ENCODE measurements at places on chromosomes 11 and 22.
A peak's percentile ranks its signal among the peaks of the same experiment; 100 is the strongest.

DNA sequence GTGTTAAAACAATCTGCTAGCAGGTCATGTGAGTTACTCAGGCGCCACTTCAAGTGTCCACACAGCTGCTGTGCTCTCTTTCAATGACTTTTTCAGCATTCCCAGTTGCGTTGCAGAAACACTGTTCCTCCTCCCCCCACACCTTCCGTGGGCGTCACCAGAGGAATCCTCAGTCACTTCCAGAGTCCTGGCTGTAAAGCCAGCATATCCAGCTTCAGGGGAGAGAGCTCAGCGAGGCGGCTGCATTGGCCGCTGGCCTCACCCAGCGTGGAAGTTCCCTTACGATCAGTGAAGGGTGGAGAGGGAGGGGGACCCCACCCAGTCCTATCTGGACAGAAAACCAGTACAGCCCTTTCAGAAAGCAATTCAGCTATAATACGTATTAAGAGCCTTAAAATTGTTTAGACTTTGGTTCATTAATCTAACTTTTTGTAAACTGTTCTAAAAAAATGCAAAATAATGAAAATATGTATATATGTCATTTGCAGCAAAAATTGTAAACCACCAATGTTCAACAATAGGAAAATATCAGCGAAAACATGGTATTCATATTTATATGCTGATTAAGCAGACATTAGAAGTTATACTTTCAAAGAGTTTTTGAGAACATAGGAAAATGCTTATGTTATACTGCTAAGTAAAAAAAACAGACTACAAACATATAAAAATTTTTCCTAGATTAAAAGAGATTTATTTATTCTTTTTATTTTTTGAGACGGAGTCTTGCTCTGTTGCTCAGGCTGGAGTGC lies 2.8 kb upstream of the ANO9 start:
- DNase-seq: no peak

- DNase-seq: no peak
Measured at GRCh38 chr11:25769287-25769686, 562.6 kb upstream of the ANO3 start.

DNA sequence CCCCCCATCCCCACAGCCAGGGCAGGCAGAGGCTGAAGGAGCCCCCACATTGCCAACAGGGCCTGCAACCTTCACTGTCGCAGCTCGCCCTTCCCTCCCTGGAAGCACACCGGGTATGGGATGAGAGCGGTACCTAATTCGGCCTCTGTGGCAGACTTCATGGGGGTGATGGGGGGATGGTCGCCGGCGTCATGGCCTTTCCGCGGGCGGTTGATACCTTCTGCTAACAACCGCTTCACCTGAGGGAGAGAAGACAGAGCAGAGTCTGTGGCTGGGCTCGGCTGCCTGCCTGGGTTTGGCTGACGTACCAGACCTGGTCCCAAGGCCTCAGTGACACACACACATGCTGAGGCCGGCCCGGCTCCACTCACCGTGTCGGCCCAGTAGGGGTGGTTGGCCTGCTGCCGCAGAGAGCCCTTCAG lies 11.2 kb upstream of the PPM1F start:
- no peak for DNase-seq

DNA sequence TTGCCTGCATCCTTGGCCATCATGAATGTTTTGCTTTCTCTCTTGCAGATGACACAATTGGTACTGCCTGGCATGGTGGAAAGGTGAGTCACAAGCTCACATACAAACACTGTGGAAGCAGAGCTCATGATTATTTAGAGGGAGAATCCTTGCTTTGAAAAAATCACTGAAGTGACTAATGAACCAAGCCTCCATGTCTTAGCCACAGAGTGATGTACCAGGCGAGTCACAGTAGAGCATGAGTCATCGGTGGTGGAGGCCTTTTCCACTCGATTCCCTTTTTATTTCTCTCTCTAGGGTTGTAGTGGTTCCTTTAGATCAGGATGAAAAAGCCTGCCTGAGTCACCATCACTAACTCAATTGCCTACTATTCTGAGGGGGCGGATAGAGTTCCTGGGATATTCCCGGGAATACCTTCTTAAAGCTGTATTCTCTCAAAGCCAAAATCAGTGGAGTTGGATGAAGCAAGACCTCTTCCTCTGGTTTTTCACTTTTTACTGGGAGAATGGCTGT lies 49.6 kb upstream of the ALKBH3 start:
- peak; percentile 93 for DNase-seq

DNA sequence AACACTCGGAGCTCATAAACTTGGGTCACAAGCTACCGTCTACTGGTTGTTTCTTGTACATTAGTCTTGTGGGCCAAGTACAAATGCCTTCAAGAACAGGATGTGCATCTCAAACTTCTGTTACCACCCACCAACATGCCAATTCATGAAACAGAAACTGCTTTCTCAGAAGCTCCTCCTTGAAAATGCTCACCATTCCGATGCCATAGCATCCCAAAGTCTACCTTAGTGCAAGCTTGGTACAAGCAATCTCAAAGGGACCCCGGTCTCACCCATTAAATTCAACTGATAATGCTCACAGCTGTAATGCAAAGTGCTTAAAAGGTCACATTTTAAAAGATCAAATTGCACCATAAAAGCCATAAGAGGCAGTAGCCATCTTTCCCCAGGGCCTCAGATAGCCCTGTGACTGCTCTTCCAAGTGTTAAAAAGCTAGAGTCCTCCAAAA lies 31.8 kb upstream of the CCDC34 start:
- DNase-seq: no peak

DNA sequence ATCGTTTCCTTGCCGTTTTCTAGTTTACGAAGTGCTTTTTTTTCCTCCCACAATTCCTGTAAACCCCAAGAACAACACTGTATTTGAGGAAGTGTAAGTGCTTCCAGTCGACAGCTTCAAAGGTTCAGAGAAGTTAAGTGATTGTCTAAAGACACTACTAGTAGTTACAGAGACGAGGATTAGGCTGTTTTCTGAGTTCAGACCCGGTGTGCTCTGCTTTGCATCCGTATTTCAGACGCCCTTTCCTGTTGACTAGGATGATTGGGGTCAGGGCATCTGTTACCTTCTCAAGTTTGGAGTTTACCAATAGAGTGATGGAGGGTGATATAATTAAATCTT lies 430 bp downstream of the CLP1 start:
- no peak for DNase-seq

DNA sequence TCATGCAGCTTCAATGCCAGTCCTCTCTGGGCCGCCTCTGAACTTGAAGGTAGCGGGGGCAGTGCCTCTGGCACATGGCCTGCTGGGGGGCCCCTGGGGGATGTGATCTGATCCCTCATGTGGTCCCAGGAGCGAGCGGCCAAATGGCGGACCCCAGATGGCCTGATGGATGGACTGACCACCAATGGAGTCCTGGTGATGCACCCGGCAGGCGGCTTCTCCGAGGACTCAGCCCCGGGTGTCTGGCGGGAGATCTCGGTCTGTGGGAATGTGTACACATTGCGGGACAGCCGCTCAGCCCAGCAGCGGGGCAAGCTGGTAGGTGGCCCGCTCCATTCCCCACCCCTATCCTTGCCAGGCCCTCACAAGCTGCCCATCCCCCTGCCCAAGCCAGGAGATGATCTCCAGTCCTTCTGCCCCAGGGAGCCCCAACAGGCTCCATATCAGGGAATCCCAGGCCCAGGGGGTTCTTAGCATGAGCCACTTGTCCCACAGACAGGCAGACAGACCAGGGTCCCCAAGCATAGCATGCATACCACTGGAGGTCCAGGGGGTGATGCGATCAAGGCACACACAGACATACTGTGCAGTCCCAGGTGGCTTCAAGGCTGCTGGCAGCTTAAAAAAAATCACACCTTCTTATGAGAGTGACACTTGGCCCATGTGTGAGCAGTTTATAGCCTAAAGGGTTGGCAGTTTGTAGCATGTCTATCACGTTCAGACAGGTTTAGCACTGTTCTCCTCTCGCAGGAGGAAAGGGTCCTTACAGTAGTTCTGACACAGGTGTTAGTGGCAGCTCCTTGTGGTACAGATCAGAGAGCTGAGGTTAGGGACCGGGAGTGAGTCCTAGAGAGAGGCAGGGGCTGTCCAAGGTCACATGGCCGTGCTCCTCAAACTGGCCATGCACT lies 6.4 kb upstream of the DPP3 start:
- no peak for DNase-seq

DNA sequence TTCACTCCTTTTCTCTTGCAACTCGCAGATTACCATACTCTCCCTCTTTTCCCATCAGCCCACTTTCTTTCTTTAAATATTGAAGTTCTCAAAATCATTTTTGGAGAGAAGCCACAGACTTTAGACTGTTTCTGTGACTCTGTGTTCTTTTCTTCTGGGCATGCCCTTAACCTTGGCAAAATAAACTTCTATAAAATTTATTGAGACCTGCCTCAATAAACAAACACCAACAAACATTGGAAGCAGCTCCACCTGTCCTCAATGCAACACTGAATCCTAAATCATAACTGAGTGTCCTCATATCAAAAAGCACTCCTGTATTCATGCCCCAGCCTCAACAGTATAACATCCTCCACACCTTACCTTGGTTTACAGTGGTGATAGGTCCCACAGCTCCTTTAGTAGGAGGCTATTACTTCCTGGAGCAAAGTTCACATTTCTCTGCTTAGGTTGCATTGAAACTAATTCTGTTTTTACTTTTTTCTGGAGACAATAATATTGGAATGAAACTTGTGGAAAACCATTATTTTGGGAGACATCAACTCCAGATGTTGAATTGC lies 320.0 kb upstream of the LRRC4C start:
- DNase-seq: no peak

GRCh38 chr11:134535029-134536025 lies 123.3 kb upstream of the B3GAT1 start:
- no peak for DNase-seq

DNA sequence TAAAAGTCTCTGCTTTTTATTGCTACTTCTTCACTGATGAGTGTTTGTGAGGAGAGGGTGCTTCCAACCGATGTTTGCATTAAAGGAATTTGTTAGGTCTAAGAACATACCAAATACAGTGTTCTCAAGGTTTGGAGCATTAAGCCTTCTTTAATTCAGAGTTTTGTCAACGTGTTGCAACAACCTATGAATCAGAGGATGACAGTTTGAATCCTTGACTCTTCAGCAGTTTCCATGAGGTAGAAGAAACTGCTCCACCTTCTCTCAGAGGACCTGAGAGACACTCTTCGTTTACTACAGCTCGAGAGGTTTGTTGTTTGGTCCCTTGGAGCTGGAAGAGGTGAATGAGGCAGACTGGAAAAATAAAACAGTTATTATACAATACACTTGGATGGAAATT lies 55.7 kb downstream of the NCAM1 start:
- no peak for DNase-seq

DNA sequence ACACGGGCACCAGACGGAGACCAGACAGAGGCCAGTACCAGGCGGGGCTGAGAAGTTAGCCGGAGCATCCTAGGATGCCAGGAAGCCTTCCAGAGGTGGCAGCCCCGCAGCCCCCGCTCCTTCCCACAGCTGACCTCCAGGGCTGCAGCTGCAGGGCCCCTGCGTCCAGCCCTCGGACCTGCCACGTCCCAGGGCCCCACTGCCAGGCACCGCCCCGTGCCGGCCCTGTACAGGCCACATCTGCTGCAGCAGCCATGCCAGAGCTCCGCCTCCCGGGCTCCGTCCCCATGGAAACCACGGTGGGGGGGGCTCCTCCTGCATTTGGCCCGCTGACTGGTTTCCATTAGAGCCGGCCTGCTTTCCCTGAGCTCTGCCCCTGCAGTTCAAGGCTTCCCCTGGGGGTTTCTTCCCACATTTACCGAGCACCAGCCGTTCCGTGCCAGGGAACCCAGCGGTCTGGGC lies 62.5 kb upstream of the PPARA start:
- peak; percentile 47 for DNase-seq

- no peak for DNase-seq
Measured at GRCh38 chr11:30560206-30561106, 25.7 kb downstream of the MPPED2 start.

GRCh38 chr11:59145534-59145933 lies 2.9 kb downstream of the FAM111A start:
- peak; percentile 10 for DNase-seq

DNA sequence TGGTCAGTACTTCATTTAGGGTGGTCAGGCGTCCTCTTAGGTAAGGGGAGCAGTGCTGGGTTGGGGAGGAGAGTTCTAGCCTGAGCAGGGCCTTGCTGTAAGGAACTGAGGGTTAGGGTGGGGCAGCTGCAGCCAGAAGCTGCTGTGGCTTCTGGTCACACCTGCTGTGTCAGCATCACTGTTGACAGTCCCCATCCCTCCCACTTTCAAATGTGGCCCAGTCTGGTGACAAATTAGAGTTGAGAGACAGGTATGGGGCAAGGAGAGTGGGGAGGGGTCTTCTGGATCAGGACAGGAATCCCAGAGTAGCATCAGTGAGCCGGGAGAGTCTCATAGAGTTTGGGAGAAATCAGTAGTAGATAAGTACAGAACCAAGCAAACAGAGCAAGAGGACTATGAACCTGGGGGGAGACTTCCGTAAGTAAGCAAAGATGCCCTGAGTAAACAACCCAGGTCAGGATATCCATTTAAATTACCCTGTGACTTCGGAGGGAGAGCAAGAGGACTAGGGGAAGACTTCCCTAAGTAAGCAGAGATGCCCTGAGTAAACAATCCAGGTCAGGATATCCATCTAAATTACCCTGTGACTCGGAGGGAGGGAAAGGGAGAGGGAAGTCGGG lies 53.7 kb downstream of the PPP6R2 start:
- DNase-seq: no peak

- no peak for DNase-seq
Measured at GRCh38 chr11:19779740-19780139, 67.1 kb downstream of the NAV2 start.

DNA sequence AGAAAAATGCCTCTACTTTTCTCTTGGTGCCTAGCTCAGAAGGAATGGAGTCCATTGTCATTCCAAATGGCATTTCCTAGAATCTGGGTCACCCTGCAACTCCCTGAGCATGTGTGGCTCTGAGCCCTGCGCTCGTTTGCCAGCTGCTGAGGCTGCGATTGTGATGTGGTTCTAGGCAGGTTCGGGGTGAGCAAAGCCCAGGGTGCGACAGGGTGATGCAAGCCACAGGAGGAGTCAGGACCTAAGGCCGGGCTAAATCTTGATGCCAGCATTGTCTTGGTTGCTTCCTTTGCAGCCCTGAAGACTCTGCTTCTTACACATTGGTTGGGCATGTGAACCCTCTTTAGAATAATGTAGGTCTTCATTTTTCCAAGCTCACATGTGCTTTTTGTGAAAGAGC lies 131.0 kb downstream of the MORC2 start:
- no peak for DNase-seq

DNA sequence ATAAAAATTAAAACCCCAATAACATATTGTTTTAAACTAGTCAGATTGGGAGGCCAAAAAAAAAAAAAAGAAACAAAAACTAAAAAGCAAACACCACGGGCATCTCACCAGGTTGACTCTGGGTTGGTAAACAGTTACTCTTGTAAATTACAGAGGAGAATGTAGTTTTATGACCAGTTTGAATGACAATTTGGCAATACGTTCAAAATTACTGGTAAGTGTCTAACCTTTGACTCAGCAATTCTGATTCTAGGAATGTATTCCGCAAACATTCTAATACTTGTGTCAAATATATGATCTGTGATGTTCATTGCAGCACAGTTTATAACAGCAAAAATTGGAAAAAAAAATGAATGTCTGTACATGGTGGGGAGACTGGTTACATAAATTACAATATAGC lies 1376.0 kb downstream of the TBC1D22A start:
- DNase-seq: no peak
